ENCODE measurements at places on chromosomes 4 and X.

DNA sequence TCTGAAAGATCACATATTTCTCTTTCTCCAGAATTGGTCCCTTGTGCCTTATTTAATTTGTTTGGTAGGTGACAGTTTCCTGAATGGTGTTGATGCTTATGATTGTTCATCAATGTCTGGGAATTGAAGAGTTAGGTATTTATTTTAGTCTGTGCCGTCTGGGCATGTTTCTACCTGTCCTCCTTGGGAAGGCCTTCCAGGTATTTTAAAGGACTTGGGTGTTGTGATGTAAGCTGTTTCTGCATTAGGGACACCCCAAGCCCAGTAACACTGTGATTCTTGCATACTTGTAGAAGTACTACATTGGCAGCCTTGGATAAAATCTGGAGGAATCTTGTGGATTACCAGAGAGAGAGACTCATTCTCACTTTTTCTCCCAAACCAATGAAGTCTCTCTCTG lies 120.8 kb upstream of the CXXC4 start:
- DNase-seq, result no peak

DNA sequence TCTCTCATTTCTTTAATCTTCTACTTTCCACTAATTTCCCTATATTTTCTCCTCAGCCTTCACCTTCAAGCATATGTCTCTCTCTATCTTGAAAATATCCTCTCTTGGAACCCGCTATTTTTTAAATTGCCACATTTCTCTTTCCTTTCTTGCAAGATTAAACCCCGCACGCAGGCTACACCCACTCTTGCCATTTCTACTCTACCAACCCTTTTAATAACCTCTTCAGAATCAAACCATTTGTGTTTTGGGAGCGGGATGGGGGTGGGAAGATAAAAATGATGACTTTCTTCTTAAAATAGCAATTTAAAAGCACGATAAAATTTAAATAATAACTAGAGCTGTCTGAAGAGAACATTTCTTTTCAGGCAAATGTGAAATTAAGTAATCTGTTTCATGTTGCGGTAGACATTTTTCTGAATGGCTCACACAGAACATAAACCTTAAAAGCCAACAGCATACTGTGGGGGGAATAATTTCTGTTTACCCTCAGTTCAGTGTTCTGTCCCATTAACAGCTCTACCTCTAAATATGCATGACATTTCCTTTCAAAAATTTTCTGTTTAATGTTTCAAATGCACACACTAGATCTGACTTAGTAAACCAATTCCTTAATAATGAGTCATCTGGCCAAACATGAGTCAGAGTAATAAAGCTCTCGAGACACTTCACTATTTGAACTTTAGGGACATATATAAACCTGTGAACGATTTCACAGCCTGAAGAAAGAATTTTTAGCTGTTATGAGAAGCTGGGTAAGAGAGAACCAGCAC lies 20.5 kb downstream of the ARSJ start:
- peak; percentile 95 for DNase-seq

DNA sequence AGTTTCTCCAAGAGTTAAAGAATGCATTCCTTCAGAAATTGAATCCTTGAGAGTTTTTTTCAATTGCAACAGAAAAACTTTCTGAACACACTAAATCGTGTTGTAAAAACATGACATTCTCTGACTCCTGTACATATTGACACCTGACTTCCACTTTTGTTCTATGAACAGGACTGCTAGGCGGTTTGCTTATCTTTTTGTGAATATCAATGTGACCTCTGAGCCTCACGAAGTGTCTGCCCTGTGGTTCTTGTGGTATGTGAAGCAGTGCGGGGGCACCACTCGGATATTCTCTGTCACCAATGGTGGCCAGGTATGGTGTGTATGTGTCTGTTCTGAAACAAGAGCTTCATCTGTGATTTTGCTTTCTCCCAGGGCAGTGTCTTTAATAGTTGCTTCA lies 71.9 kb downstream of the MAOA start:
- no peak for DNase-seq

DNA sequence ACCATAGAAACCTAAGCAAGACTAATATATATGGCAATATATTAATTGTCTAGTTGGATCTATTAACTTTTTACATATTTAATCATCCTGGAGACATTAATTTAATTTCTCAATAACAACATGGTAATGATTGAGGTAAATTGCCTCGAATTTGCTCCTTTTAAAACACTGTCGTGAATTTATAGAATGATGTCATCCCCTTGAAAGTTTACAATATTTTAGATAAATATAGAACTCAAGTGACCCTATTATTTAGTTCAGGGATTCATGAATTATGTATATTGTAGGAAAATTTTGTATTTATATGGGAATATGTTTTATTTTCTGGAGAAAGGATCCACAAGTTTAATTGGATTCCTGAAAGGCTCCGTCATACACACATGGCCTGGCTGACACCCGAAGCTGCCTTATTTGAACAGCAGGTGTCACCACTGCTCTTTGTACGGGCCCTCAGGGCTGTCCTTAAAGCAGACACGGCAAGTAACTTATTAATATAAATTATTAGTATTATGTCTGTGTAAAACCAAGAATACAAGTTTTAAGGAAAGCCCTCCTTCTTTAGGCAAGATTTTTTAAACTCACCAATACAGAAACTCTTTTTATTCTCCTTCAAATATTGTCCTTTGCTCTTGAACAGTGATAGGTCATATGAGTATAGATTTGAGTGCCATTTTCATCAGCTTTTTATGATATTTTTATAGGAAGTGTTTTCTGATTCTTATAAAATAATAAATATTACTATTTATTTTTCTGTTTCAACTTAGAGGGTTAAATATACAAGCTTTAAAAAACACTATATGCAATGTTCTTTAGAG lies 1.9 kb upstream of the PLRG1 start:
- peak; percentile 52 for DNase-seq

DNA sequence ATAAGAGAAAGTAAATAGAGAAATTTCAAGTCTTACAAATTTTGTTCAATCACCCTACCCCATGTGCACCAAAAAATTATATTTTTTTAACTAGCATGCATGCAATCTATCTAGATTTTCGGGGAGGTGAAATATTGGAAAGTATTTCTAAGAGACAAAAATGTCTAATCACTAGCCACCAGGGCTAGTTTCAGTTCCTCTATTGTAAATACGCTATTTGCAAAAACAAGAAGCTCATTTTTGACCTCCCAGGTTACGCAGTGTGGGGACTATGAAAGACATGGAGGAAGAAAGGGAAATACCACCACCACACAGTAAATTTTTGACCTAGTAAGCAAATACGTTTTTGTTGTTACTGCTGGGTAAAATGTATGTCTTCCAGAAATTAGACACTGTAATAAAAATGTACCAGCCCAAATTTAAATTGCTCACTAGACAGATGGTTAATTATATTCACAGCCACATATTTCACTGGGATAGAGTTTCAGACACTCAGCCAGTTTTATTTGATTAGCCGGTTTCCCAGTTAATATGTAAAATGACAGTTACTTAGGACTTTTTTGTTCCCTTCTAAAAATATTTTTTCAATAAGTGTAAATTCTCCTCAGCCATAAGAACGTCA lies 2.2 kb downstream of the NEXMIF start:
- no peak for DNase-seq

DNA sequence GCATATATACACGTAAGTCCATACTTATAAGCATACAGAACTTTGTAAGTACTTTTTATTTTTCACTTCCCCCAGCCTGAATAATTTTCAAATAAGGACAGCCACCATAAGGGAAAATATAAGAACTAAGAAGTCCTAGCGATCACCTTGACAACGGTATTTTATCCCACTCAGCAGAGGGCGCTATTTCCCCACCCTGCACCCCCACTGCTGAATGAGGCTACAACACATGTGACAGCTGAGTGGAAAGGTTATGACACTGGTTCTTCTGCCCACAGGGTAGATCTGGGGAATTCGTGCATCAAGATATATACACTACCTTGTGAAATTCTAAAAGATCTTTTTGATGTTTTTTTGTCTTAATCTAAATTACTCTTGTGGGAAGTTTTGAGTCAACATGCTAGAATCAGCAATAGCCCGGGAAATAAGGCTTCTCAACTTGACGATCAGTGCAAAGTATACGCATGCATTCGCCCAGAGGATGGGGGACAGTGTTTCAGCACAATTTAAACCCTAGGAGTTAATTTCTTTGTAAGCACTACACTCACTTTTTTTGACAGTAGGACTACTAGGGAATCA lies 151.5 kb downstream of the CORIN start:
- no peak for DNase-seq

- no peak for DNase-seq
These were observed 265.3 kb downstream of the PCDH18 start for GRCh38 chr4:137267024-137267423.

DNA sequence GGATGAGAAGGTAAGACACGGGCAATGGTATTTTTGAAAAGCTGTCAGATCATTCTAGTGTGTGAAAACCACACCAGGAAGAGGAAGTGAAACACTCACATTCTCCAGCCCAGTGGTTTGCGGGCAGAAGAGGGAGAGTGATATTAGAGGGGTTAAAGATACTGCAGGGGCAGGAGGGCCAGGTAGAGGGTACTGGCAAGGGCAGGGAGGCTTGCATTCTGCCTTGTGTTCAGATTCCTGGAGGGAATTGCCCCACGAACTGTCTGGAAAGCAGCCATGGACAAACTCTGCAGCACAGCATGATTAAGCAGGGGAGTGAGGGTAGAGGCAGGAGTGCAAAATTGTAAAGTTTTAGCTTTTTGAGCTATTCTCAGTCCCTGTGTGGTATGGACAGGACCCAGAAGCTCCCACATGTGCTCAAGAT lies 30.9 kb downstream of the NIPAL1 start:
- no peak for DNase-seq

GRCh38 chr4:98222306-98222705 lies 38.9 kb upstream of the RAP1GDS1 start:
- no peak for DNase-seq

DNA sequence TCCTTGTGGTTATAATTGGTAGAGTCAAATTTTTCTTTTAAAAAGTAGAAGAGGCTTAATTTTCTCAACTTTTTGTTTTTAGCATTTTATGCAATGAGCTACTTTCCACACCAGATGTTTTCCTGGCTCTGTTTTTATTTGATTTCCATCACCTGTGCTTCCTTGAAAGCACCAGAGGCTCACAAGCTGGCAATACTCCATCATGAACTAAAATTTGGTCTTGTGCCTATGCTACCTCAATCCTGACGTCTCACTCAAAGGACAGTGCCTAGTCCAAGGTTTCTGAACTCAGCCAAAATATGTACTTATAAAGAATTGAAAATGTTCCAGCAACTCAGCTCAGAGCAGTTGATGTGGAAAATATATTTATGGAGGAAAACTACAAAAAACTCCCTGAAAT lies 914.0 kb upstream of the PRKX start:
- no peak for DNase-seq

GRCh38 chr4:107037199-107037584 lies 1.1 kb upstream of the DKK2 start:
- DNase-seq, result no peak

GRCh38 chr4:187000281-187000680 lies 276.6 kb upstream of the FAT1 start:
- peak; percentile 4 for DNase-seq

DNA sequence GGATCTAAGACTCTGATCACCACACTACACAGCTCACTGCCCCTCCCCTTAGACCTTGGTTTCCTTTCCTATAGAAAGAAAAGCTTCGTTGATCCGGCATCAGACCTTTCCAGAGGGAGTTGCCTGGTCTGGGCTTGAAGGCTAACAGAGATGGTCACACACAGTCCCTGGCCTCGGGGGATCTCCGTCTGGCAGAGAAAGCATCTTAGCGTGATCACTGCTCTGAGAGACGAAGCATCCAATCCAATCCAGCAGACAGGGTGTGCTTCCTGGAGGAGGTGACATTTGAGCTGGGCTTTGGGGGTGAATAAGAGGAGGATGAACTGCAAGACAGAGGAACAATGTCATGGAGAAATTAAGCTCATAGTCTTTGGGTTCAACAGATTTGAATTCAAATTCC lies 49.5 kb downstream of the HTRA3 start:
- no peak for DNase-seq

- no peak for DNase-seq
These were observed 118.2 kb upstream of the STX18 start for GRCh38 chr4:4659871-4660651.
